SK-MEL-5 (cell line): ENCODE measurements at places on chromosomes 7 and 10. TPM values are rescaled to one million over a fixed set of nuclear protein-coding genes. Genes with fewer than 3 reads are reported as not detected.

The IGF2BP3 gene
- total RNA-seq, result 69.0 and 85.6 TPM in 2 replicates

The NUTM2E gene
- total RNA-seq, result 0.03 and 0.27 TPM in 2 replicates

The LOXL4 gene
- not detected in 2 replicates for total RNA-seq

The RSPH10B2 gene
- 0.11 and 0.34 TPM in 2 replicates for total RNA-seq

The USP6NL gene
- 32.6 and 33.8 TPM in 2 replicates for total RNA-seq

The EPHB6 gene
- total RNA-seq, result 0.48 and 0.59 TPM in 2 replicates

The ZNF365 gene
- total RNA-seq, result 1.0 and 1.6 TPM in 2 replicates

The GOLGA7B gene
- total RNA-seq, result 14.9 and 15.8 TPM in 2 replicates

The ITIH5 gene
- total RNA-seq, result 14.2 and 15.5 TPM in 2 replicates

The TMEM139 gene
- not detected in 2 replicates for total RNA-seq

The OGA gene
- 46.4 and 57.8 TPM in 2 replicates for total RNA-seq

The CRYGN gene
- not detected in 2 replicates for total RNA-seq

The IFIT1B gene
- total RNA-seq, result not detected in 2 replicates

The NEUROG3 gene
- total RNA-seq, result not detected in 2 replicates

The PNLIPRP1 gene
- total RNA-seq, result not detected in 2 replicates

The CD36 gene
- total RNA-seq, result 35.2 and 45.5 TPM in 2 replicates

The TMEM196 gene
- not detected in 2 replicates for total RNA-seq

The ANKRD2 gene
- not detected in 2 replicates for total RNA-seq

The CYP2W1 gene
- not detected in 2 replicates for total RNA-seq

The CALHM3 gene
- not detected in 2 replicates for total RNA-seq

The ZNF425 gene
- total RNA-seq, result 1.5 and 1.7 TPM in 2 replicates

The GRID2IP gene
- total RNA-seq, result 0.03 TPM in 1 of 2 replicates, not detected in the other

The SPAM1 gene
- total RNA-seq, result not detected in 2 replicates

The CCL26 gene
- total RNA-seq, result not detected in 2 replicates

The PIK3CG gene
- 0.03 and 0.05 TPM in 2 replicates for total RNA-seq

The GNG11 gene
- total RNA-seq, result 35.8 and 40.3 TPM in 2 replicates

The TMEM176B gene
- 0.63 and 1.4 TPM in 2 replicates for total RNA-seq

The MLXIPL gene
- total RNA-seq, result 0.03 TPM in 1 of 2 replicates, not detected in the other

The OR2A1 gene
- total RNA-seq, result not detected in 2 replicates

The PRKAR1B gene
- total RNA-seq, result 8.2 and 13.9 TPM in 2 replicates

The FBXL13 gene
- total RNA-seq, result 3.2 and 3.4 TPM in 2 replicates
